ENCODE measurements at places on chromosomes 1 and 21.

DNA sequence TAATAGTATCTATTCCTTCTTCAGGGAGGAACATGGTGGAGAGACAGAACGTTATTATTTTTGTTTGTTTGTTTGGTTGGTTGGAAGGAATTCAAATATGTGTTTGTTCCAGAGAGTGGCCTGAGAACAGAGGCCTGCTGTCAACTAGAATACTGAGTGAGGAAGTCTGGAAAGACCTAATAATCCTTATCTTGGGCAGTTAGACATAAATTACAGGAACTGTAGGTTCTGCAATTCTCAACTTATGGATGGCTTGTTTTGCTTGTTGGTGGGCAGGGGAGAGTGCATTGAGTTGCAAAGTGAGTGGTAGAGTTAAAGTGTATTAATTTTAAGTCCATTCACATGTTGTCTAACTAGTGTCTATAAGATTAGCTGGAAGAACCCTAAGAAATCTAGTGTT is 197.6 kb downstream of the BACH1 start:
- DNase-seq, result no peak

- DNase-seq, result peak; percentile 69
These were observed 39.6 kb downstream of the RSPH1 start for GRCh38 chr21:42456457-42456856.

DNA sequence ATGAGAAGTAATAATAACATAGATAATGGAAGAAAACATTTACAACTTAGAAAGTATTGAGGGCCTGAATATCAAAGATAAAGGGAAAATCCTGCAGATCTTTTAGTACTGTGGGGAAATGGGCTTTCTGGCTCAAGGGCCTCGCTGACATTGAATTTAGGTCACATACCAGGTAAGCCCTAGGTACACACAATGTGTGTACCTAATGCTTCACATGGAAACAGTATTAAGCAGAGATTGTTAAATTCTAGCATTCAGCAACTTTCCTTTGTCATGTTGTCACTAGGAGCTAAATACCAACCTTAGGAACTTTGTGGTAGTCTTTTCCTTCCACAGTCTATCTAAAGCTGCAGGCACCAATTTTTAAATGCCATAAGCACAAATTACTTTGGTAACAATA is 49.7 kb downstream of the ODF2L start:
- no peak for DNase-seq

GRCh38 chr1:213089924-213090677 is 39.1 kb downstream of the RPS6KC1 start:
- DNase-seq, result no peak

- DNase-seq, result no peak
These were observed 14.0 kb upstream of the GNG4 start for GRCh38 chr1:235663628-235664027.

DNA sequence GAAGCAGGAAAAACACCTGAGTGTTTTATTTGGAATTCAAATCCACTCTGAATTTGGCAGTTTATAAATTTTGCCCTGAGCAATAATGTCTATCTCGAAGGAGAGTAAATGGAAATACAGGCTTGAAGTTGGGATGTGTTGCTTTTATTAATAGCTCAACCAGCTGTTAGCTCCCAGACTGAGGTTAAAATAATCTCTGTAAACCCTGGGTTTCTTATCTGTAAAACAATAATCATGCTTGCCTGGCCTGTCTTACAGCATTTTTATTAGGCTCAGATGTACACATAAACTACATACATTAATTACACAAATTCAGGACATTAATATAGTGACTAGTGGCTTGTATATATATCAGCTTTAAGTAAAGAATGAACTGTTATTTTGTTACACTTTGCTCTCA is 148.5 kb downstream of the GALNT2 start:
- DNase-seq, result no peak

GRCh38 chr1:79519084-79519760 is 512.7 kb upstream of the ADGRL4 start:
- no peak for DNase-seq

DNA sequence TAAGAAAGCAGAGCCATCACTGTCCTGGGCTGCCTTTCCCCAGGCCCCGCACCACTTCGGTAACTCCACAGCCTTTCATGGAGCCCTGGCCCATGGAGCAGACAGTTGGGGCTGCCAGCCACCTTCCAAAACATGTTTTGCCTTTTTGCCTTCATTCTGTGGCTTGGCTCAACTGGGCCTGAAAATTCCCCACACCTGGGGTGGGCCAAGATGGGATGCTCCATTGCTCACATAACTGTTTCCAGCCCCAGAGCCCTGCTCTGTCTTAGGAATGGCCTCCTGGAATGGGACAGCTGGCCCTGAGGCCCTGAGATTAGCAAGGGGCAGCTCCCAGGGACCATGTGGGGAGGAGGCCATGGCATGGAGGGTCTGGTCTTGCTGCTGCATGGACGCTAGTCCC is 10.9 kb upstream of the PRELP start:
- DNase-seq, result no peak

GRCh38 chr1:66351913-66352312 is 182.0 kb upstream of the SGIP1 start:
- no peak for DNase-seq

Data from WERI-Rb-1 (cell line).